Activated CD4-positive, CD25-positive, alpha-beta regulatory T cell (primary cell): ENCODE measurements at places on chromosomes 3 and 15.
A peak's percentile ranks its signal among the peaks of the same experiment; 100 is the strongest.

DNA sequence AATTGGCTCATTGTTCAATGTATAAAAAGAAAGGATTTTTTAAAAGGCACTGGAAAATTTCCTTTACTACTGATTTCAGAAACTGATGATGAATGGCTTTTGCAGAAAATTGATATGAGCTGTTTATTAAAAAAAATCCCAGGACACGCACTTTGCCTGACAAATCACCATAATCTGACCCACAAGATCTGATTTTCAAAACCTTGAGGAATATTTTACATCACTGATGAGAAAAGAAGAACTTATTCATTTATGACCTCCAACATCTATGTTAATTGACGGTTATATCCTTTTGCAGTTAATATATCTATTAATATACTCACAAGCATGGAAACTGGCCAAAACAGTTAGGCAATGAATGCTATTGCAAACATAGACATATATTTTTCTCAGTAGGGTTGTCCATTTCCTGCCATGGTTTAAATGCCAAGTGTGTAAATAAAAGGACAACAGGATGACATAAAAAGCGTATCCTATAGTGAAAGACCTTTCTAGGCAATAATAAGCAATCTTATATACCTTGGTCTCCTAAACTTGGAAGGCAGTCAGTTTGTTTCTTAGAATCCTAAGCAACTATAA lies 109.7 kb upstream of the SLC7A14 start:
- DNase-seq: no peak

GRCh38 chr3:102480139-102480538 lies 45.3 kb downstream of the ZPLD1 start:
- DNase-seq: no peak

- no peak for DNase-seq
Measured at GRCh38 chr3:1798711-1799405, 299.8 kb upstream of the CNTN4 start.

- no peak for DNase-seq
Measured at GRCh38 chr3:98457543-98457942, 5.5 kb upstream of the OR5K1 start.

DNA sequence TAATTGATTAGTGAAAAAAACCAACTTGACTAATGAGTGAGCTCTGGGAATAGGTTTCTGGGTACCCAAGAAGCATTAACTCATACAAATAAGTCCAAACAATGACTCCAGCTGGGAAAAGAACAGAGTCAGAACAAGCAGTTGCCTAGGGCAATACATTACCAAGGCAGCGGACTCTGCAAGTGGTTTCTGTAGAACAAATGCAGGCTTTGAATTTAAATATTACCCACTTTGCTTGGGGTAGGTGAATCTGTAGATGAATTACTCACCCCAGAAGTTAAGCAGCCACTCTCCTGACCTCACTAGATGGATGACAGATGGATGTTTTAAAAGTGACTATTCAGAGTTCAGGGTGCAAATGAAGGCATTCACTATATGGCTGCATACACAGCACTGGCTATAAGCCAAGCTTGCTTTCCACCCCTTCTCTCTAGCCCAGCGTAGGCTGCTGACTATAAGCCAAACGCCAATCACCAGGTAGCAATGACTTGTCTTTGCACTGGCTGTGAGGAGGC lies 73.1 kb upstream of the BHLHE40 start:
- DNase-seq: no peak

GRCh38 chr3:181230258-181230657 lies 240.7 kb upstream of the DNAJC19 start:
- DNase-seq: no peak

GRCh38 chr3:130627882-130628281 lies 110.9 kb downstream of the COL6A6 start:
- DNase-seq: no peak

GRCh38 chr3:151733613-151734012 lies at the start of gene AADACL2:
Gene AADACL2 (plus strand): TSS chr3:151733927. CDS start chr3:151734036, 109 bp downstream.
- DNase-seq: no peak

GRCh38 chr3:69658514-69659140 lies 80.6 kb upstream of the MITF start:
- no peak for DNase-seq

DNA sequence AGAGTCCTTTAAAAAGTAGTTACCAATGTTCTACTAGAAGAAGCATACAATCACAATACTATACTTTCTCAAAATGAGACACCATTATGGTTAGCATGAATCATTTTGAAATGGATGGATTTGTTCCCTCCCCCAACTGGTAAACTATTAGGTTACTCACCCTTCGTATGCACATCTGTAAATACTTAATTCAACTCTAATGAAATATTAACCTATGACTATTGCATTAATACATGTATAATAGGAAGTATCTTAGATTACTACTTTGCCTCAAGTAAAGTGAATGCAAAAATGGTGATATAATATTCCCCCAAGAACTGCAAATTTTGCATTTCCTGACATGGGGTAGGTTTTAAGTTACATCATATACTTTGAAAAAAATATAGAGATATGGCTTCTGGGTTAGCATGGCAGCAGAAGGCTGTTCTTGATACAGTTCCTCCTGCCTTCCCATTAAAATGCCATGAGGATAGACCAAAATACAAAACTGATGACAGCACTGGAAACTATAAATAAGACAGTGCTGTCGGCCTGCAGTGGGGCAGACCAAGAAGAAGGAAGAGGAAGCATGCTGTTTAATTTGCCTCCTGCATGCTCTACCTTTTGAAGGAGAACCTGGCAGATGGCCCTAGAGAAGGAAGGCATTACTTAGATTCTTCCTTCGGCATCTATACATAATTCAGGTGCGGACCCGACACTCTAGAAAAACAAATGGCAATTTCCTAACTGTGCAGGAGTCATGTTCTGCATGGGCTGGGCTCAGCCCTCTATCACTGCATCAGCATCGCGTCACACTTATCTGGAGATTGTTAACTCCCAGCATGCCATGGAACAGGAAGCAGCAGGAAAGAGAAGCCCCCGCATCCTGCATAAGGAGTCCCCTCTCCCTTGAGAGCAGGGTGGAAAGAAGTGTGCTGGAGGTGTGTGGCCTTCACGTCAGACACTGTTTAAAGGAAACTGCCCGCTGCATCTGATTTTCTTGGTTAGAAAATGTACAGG lies 41.8 kb upstream of the NEO1 start:
- no peak for DNase-seq

DNA sequence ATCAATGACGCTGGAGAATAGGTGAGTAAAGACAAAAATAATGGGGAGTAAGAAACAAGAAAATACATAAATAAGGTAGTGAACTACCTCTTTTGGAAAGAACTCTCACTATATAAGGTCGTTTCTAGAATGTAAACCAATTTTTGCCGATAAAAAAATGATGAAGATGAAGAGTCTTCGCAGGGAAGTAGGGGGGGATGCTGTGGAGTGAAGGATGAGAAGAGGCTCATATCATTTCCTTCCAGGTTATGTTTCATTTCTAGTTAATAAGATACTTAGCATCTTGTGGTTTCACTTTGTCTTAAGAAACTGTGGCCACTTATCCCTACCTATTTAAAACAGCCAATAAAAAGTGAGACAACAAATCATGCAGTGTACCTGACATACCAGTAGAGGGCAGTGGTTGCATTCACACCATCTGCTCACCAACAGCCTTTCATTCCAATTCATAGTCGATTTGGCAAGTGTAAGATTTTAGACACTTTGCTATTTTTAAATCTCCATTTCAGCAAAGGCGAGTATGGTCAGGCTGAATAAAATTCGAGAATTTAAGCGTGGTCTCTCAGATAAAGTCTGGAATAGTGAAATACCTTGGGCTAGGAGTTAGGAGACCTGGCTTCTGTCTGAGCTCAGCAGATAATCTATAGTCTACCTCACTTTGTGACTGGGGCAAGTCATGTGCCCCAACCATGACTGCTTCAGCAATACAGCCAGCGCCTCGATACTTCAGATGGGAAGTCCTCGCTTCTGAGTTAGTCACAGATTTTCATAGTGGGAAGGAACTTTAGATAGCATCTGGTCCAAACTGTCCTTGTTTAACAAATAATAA lies 28.9 kb upstream of the ICE2 start:
- peak; percentile 13 for DNase-seq

GRCh38 chr15:71391421-71392088 lies 276.3 kb downstream of the THSD4 start:
- no peak for DNase-seq

DNA sequence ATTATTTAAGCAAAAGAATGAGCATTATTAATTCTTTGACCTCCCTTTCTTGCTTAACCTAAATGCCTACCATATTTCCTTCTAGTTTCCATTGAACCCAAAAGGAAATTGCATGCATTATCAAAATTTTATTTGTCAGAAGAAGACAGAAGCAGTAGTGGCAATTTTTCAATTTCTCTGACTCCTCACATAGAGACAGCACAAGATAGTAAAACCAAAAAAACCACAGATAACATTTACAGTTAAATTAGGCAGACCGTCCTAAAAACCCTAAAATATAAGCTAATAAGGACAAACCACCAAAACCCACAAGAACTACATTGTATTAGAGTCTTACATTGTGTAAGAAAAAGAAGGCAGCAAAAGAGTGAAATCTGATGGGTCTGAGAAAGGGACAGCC lies 27.1 kb downstream of the GOLGB1 start:
- DNase-seq: no peak

- DNase-seq: no peak
Measured at GRCh38 chr3:62068337-62068736, 305.0 kb downstream of the FEZF2 start.

DNA sequence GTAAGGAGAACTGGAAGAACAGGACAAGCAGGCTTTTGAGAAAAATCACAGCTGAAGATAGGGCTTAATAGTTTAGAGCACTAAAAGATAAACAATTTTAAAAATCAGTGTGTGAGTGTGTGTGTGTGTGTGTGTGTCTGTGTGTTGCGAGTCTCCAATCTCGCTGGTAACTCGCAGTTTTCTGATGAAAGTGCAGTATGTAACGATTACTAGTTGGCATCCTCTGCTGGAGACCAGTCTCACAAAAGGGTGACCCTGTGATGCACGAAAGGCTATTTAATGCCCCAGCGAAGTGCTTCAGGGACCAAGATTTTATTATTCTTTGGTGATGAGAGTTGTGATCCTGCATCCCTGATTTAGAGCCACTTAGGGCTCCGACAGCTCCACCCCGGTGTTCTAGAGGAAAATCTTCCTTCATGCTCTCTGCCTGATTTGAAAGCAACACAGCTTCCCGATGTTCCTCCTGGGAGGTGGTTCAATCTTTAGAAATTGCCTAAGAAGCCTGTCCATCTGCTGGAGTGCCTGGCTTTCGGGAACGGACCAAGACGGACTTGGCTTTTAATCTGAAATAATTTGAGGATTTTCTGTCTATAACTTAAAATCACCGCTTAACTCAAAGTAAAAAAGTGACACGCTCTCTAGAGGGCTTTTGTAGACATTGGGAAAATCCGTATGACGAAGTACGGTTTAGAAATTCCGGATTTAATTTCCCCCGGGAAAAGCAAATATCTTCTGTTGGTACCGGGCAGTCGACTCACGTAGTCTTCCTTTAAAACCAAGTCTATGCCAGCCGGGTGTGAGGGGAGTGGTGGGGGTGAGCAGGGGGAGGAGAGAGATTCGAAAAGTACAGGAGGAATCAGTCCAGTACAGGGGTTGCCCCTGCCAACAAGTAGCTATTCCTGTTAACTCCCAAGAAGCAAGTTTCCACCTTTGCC lies 1.1 kb upstream of the ALCAM start:
- no peak for DNase-seq

GRCh38 chr3:155948476-155948875 lies 78.0 kb downstream of the GMPS start:
- DNase-seq: no peak

GRCh38 chr3:183917776-183918175 lies 33.1 kb upstream of the PARL start:
- no peak for DNase-seq

DNA sequence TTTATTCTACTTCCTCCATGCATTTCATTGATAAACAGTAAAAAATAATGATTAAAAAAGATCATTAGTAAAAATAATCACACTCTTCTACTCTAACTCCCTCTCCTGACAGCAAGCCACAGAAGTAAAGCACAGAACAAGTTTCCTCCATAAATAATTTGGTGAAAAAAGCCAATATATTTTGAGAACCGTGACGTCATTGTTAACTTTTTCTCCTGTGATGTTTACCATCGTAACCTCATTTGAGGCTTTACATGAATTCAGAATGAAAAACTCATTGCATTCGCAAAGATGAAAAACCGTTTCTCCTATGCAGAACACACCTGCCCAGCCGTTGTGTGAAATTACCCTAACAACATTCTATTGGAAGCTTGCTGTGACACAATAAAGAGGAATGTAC lies 120.7 kb downstream of the NSUN3 start:
- no peak for DNase-seq

- DNase-seq: no peak
Measured at GRCh38 chr3:126083138-126083445, 832 bp downstream of the SLC41A3 start.

- no peak for DNase-seq
Measured at GRCh38 chr3:71723452-71724170, 1.6 kb downstream of the EIF4E3 start.

- DNase-seq: no peak
Measured at GRCh38 chr15:45586125-45586524, 1.1 kb upstream of the BLOC1S6 start.

DNA sequence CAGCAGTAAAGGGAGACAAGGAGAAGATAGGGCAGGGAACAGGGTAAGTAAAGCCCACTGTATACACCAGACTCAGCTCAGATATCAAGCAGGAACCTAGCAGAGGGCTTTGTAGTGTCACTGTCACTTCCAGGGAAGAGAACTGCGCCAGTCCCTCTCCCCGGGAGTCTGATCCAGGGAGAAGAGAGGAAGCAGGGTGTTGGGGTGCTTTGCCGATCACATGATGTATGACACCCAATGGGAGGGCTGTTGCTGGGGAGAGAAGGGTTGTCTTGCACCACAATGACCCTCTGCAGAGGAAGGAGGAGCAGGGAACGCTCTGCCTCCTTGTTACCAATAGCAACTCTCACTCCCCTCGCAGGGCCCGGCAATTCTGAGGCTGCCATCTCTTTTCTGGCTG lies 147.2 kb upstream of the SLC2A2 start:
- DNase-seq: no peak

- DNase-seq: no peak
Measured at GRCh38 chr3:182786564-182787196, 6.6 kb upstream of the ATP11B start.

DNA sequence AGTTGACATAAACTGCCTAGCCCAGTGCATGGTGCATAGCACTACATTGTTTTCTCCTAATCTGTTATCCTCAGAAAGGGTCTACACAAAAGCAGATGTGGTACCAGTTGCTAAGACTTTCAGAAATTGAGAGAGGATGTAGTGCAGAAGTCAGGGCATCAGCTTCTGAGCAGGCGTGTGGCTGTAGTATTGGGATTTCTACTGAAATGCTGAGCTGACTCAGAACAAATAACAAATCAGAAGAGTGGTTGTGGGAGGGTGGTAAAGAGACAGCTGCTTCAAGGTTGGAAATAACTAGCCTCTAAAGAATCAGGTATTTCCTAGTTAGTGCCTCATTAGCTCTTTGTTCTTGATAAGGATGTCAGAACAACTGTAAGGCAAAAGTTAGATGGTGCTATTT lies 161.3 kb downstream of the AKAP13 start:
- no peak for DNase-seq
